MM.1S (cell line): ENCODE measurements at places on chromosomes 12 and 14.

DNA sequence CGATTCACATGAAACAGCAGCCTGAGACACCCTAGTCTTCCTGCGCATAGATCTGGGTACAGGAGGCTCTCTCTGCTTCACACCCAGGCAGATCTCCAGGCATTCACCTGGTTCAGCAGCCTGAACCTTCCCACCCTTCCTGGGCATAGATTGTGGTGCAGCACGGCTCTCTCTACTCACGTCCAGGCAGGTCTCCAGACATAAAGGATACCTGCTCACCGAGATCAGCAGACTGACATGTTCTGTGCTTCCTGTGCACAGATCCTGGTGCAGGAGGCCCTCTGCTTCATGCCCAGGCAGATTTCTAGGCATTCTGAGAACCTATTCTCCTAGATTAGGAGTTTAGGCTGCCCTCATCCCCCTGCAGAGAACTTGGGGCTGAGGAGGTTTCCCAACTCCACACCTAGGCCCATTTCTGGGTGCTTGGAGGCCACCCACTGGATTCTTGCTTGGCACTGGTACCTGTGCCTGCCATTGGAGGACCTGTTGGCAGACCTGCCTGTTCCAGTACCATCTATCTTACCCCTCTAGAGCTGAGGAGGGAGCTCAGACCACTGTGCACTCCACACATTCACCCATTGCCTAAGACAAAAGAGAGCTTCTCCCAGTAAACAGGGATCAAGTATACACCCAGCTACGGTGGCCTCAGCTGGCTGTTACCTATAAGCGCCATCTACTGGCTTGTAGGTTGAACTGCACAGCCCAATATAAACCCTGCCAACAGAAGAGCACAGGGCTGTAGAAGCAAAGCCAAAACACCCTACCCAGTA, 28.0 kb upstream of the GARIN6 start:
- H3K4me3 ChIP-seq = no peak overlapping the region
- H3K36me3 ChIP-seq = no peaks in the 10 kb centered on the region
- H3K27ac ChIP-seq = no peak overlapping the region
- DNase-seq = peak; percentile 66

DNA sequence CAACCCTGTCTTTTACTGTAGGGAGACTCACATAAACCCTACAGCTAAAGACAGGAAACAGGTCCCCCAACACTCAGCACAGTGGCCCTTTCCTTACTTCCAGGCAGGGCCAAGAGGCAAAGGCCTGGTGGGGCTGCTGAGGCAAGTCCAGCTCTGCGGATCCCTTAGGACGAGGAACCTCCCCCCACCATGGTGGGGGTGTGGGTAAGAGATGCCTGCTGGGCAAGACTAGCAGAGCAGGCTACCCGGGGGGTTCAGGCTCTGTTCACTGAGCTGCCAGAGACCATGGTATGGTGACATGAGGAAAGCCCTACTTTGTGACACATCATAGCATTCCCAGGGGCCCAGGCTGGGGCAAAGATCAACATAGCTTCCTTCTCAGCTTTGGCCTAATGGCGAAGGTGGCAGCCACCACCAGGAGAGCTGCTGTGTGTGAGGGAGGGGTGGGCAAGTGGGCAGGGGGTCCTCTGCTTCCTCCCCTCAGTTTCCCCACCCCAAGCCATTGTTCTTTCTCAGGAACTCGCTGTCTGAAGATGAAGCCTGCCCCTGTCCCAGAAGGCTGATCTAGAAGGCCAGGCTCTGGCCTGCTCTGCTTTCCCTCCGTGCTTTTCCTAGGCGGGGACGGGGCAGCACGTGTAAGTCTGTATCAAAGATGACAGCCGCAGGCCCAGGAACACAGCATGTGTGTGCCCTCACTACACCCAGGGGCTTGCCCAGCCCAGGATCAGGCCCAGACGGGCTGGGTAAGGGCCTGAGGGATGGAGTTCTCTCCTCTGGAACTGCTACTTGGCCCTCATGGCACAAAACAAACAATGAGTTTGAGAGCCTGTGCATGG, 10.1 kb upstream of the TINF2 start:
- no peaks in the 10 kb centered on the region for H3K4me1 ChIP-seq
- no peak overlapping the region for H3K27ac ChIP-seq
- H3K4me3 ChIP-seq = no peak overlapping the region
- no peaks in the 10 kb centered on the region for H3K36me3 ChIP-seq
- no peaks in the 10 kb centered on the region for H3K27me3 ChIP-seq

- peak overlapping the region; percentile 66; the same call in 1 of the 2 replicates for H3K27ac ChIP-seq
- H3K4me1 ChIP-seq = peaks cover 5% of the 10 kb centered on the region
- H3K4me3 ChIP-seq = peak overlapping the region; percentile 27
- DNase-seq = peak; percentile 76
- H3K27me3 ChIP-seq = no peaks in the 10 kb centered on the region
- no peaks in the 10 kb centered on the region for H3K36me3 ChIP-seq
Observed at GRCh38 chr14:96104469-96105057, 65.4 kb downstream of the C14orf132 start.

GRCh38 chr12:68402422-68402821, 70.3 kb upstream of the MDM1 start:
- no peaks in the 10 kb centered on the region for H3K36me3 ChIP-seq
- H3K27ac ChIP-seq = no peak overlapping the region
- H3K4me1 ChIP-seq = no peaks in the 10 kb centered on the region
- H3K27me3 ChIP-seq = no peaks in the 10 kb centered on the region
- no peak for DNase-seq

- H3K4me3 ChIP-seq = no peak overlapping the region
- peak overlapping the region; percentile 98; the same call in 1 of the 2 replicates for H3K27ac ChIP-seq
- no peaks in the 10 kb centered on the region for H3K4me1 ChIP-seq
- no peaks in the 10 kb centered on the region for H3K36me3 ChIP-seq
- DNase-seq = peak; percentile 57
Observed at GRCh38 chr14:49623941-49624839, 3.6 kb downstream of the MGAT2 start.

DNA sequence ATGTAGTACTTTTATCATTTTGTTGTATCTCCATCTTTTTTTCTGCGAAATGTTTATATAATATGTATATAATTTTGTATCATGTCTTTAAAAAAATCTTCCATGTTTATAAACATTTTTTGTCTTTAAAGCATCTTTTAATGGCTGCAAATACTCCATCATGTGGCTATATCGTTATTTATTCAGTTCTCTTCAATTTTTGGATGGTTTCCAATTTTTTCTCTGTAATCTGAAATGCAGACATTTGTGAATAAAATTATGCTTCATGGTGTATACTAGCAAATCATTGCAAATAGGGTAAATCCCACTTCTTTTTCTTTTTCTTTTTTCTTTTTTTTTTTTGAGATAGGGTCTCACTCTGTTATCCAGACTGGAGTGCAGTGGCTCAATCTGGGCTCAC, 54.0 kb downstream of the CPSF2 start:
- H3K27ac ChIP-seq = no peak overlapping the region
- no peaks in the 10 kb centered on the region for H3K27me3 ChIP-seq
- H3K4me1 ChIP-seq = no peaks in the 10 kb centered on the region

DNA sequence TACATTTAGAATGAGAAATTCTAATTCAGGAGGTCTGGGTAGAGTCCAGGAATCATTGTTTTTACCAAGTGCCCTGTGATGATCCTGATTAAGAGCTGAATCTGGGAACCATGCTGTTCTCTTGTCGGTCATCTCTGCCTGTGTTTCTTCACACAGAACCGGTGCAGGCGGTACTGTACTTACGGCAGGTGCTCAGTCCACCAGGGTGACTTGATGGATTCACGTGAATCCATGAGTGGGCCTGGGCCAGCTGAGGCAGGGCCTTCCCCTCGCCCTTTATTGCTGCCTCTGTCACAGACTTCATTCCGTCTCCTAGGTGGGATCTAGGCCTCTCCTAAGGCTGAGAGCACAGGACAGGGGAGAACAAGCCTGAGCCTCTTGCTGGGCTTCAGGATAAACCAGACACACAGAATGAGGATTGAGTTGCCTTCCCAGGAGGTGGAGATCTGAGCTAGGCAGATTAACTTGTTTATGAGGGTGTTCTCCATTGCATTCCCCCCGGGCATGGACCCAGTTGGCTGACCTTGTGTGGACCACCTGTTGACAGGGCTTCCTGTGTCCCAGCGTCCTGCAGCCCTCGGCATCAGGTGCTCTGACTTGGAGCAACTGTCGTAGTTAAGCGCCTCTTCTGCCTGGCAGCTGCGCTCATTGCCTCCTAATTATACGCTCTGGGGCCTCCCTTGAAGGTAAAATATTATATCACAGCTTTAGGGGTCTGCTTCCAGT, 42.1 kb downstream of the B4GALNT3 start:
- no peaks in the 10 kb centered on the region for H3K4me1 ChIP-seq
- H3K27ac ChIP-seq = no peak overlapping the region
- H3K27me3 ChIP-seq = peaks cover 4% of the 10 kb centered on the region; the same call in 1 of the 2 replicates
- no peak for DNase-seq
- H3K36me3 ChIP-seq = no peaks in the 10 kb centered on the region
- no peak overlapping the region for H3K4me3 ChIP-seq

DNA sequence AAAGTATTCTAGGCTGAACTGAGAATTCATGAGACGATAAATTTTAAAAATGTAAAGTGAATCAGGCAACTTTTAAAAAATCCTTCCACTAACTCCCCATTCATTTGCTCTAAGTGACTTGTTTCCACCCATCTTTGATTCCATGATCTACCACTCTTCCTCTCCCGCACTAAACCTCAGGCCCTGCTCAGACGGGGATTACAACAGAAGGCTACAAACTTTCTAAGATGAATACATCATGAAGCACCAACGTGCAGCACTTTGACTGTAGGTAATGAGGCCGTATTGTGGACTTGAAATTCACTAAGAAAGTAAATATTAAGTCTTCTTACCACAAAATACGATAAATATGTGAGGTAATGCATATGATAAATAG, 30.0 kb downstream of the TMEM132D start:
- H3K27me3 ChIP-seq = no peaks in the 10 kb centered on the region
- H3K4me3 ChIP-seq = no peak overlapping the region
- DNase-seq = no peak
- H3K27ac ChIP-seq = no peak overlapping the region
- no peaks in the 10 kb centered on the region for H3K4me1 ChIP-seq

- H3K4me1 ChIP-seq = peaks cover 23% of the 10 kb centered on the region
- H3K36me3 ChIP-seq = no peaks in the 10 kb centered on the region
- no peak overlapping the region for H3K4me3 ChIP-seq
- DNase-seq = peak; percentile 22
- peak overlapping the region; percentile 16; the same call in 1 of the 2 replicates for H3K27ac ChIP-seq
Observed at GRCh38 chr12:26732005-26732908, 100.7 kb downstream of the ITPR2 start.

DNA sequence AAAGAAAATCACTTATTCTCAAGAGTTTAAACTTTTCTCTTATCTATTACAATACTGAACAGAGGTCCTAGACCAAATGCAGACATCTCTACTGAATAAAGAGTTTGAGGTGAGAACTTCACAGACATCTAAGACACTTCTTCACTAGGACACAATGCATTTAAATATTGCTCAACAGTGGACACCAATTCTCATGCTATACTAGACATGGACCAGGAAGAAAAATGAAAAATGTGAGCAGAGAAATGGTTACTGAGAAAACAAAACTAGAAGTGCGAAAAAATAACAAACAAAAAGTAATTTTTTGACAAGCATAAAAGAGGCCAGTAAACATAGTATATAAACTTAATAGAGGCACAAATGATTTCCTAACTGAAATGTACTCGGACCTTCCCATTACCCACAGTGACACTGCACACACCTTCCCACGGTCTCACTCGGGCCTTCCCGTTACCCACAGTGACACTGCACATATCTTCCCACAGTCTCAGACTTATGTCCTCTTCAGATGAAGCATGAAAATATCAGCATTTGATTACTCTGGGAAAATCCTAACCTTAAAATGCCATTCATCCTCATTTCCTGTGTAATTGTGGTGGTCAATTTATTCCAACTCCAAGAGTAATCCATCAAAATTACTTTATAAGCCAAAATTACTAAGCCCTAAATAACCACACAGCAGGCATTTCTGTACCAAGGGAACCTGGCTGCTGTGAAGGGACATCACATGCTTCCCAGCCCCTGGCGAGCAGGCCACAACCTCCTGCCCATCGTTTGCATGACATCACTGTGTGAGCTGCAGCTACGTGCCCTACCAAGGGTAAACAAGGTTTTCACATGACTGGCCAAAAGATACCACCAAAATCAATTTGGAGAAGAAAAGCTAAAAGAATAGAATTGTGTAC, 6.4 kb downstream of the SLC15A4 start:
- H3K4me1 ChIP-seq = no peaks in the 10 kb centered on the region
- H3K36me3 ChIP-seq = no peaks in the 10 kb centered on the region
- no peak for DNase-seq
- no peak overlapping the region for H3K4me3 ChIP-seq
- no peaks in the 10 kb centered on the region for H3K27me3 ChIP-seq
- H3K27ac ChIP-seq = no peak overlapping the region; the same call in 1 of the 2 replicates
